ENCODE measurements at places on chromosomes 13 and 19.

DNA sequence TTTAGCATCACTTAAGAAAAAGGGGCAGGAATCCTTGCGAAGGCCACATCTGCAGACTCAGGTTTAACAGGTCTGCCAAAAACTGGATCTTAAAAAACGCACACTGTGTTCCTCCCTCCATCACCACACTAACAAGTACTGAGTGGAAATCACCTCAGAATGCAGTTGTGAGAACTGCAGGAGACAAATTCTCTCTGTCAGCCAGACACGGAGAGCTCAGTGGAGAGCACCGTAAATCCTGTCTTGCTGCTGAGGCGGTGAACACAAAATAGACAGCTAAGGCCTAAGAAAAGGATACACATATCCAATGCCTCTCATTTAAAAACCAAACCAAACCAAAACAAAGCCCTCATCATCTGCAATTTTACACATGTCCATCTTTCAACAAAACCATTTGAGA lies 1287.6 kb downstream of the EFNB2 start:
- no peak for DNase-seq

DNA sequence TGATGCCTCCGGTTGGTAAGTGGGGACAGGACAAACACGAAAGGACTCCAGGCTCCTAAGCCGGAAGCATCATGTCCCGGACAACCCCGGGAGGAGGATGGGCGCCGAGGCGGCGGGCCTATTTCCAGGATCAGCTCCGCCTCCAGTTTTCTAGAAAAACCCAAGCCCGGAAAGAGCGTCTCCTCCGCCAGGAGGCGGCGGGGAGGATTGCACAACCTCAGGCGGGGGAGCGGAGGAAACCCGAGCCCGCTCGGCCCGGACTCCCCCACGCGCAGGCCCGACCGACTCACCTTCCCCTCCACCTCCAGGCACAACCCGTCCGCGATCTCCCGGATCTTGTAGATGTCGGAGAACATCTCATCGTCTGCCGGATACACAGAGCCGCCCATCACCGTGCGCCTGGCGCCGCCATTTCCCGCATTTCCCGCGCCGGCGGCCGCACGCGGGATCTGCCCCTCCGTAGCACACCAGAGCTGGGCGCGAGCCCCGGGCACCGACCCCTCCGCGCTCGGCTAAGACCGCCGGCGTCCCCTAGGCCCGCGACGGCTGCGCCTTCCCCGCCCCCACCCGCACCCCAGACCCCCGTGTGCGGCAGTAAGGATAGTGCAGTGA lies 455 bp downstream of the TPT1 start:
- DNase-seq = peak; percentile 80

DNA sequence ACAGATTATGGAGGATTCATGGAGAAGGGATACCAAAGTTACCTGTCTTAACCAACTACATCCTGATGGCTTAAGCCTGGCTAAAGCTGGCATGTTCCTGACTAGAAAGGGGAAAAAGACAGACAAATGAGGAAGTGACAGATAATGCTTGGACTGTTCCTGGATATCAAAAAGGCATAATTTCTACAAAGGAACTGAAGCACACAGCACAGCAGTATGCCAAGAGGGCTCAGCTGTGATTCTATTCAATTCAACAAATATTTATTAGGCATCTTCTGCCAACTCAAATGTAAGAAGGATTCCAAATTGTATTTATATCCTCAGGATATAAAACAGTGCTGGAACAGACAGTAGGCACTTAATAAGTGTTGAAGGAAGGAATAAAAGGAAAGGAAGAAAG lies 59.5 kb downstream of the KLF12 start:
- DNase-seq = no peak

GRCh38 chr13:33450956-33451709 lies 165.6 kb upstream of the STARD13 start:
- DNase-seq = no peak

DNA sequence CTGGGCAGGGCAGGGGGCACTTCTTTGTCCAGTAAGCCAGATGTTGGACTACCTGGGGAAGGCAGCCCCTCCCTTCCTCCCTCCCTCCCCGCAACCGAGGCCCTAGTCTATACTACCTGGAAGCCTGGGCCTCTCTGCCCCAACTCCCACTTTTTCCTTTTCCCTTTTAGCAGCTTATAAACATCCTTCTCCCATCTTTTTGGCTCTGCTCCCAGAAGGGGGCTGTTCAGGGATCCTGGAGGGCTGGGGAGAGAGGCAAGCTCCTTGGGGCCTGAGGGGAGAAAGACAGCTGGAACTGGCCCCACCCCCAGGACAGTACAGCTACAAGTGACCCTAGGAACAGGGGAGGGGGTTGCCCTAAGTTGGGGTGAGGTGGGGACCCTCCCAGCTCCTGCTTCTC lies 44.9 kb downstream of the LYL1 start:
- no peak for DNase-seq

Measured in stimulated activated CD4-positive, alpha-beta T cell treated with anti-CD3 and anti-CD28 coated beads, Interleukin-4, amount 100 ng/mL, for 1 hour (primary cell).